Caudate nucleus (tissue), 63 donors: ENCODE measurements at places on chromosomes 5 and 9.

DNA sequence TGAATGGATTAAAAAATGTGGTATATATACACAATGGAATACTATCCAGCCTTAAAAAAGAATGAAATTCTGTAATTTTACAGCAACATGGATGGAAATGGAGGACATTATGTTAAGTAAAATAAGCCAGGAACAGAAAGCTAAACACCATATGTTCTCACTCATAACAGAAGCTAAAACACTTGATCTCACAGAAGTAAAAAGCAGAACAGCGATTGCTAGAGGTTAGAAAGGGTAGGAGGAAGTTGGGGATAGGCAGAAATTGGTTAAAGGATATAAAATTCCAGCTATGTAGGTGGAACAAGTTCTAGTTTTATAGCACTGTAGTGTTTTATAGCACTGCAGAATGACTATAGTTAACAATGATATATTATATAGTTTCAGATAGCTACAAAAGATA lies 15.8 kb downstream of the MARCHF3 start:
- DNase-seq = no peak

DNA sequence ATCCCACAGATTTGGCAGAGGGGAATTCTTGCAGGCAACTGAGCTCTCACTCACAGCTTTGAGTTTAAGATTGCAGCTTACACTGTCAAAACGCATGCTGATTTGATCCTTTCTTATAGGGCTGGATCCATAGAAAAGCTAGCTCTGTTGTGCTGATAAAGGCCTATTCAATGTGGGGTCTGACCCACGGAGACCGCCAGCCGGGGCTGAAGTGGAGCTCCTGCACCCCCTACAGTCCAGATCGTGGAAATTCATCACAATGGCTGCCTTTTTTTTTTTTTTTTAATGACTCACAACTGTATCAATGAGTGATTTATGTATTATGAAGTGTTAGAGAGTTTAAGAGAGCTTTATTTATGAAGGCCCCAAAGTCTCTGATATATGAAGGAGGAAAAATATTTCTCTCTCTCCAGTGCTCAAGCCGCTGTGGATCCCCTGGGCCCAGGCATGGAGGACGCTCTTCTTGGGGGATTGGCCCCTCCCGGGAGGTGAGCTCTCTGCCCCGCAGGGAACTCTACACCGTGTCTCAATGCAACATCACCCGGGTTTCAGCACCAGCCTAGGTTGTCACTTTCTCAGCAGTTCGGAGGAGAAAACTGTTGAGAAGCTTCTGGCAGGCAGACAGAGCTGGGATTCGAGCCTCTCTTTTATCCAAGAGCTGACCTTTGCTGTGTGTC lies 700.2 kb downstream of the IRX1 start:
- DNase-seq = no peak

DNA sequence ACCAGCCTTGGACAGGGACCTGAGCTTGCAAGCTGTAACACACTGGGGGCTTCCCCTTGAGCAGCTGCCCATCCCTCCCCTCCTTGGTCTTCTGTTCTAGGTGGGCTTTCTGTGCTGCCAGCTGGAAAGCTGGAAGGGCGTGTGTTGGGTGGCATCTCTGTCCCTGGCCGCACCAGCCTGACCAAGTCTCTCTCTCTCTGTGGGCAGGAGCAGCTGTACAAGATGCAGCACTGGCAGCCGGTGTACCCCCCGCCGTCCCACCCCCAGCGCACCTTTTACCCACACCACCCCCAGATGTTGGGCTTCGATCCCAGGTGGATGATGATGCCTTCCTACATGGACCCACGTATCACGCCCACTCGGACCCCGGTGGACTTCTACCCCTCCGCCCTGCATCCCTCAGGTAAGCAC lies 32.1 kb upstream of the POMT1 start:
- no peak for DNase-seq

DNA sequence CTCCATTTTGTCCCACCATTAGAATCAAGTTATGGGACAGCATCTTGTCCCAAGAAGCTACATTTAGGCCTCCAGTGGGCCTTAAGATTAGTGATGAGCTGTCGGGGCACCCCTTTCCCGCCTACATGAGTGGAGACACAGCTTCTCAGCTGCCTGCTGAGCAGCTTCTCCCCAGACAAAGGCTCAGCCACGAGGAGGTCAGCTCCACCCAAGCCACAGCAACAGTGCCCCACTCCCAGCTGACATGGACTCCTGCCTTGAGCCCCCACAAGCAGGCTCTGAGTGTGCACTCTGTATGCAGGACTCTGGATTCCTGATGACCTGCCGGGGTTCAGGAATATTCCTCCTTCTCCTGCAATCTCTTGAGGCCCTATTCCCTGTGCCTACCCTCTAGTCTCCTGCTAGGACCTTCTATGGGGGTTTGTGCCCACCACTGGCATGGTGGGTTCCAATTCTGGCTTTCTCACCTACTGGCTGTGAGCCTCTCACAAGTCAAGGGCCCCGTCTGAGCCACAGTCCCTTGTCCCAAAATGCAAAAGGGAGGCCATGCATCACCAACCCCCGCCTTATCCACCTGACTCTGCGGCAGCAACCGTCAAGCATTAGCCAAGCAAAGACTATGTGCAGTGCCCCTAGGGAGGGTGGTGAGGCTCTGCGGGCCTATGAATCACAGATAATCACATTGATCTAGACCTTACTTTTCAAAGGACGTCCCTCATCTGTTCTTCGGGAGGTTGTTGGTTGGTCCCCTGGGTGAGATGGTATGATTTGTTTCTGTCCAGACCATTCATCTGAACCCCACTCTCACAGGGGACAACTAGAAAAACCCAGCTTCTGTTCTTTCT lies 269.1 kb downstream of the MED10 start:
- no peak for DNase-seq

DNA sequence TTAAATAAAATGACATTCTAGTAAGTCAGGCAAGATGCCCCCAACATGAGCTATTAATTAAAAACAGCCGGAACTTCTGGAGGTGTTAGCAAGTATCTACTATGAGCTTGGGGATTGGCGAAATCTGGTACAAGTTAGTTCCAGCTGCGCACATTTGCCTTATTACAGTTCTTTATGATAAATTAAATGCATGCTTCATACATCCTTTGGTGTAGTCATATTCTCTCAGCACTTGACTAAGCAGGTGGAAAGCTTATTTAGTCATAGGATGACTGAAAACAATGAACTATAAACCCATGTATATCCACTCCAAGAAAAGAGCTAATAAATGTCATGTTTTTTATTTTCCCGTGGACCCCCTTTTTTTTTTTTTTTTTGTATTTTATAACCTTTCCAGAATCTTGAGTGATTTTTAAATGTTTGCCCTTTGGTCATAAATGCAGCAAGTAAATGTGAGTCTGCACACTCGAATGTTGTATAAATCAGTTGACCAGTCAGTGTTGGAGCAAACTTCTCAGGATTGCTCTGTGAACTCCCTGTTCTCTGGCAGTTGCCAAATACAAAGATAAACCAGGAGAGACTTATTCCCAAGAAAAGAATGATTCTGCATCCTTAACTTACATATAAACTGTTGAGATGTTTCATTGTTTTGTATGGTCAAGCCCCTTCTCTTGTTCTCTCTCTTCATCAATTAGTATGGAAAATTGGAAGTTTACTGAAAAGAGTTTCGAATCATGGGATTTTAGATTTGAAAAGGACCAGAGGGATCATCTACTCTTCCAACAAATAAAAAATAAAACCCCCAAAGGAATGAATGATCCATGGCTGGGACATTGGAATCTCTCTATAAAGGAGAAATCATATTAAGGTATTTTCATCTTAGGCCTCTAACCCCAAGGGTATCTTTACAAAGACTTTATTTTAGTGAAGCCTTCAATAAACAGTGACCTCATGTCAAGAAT lies 38.3 kb downstream of the PIK3R1 start:
- no peak for DNase-seq

GRCh38 chr5:98771382-98772109 lies 1.9 kb upstream of the RGMB start:
- DNase-seq = no peak
